ENCODE measurements at places on chromosomes 12 and 14.

GRCh38 chr12:52925717-52926595 lies 21.1 kb upstream of the KRT8 start:
- DNase-seq, result peak; percentile 81

GRCh38 chr12:72135021-72135301 lies 137.2 kb upstream of the TRHDE start:
- peak; percentile 1 for DNase-seq

DNA sequence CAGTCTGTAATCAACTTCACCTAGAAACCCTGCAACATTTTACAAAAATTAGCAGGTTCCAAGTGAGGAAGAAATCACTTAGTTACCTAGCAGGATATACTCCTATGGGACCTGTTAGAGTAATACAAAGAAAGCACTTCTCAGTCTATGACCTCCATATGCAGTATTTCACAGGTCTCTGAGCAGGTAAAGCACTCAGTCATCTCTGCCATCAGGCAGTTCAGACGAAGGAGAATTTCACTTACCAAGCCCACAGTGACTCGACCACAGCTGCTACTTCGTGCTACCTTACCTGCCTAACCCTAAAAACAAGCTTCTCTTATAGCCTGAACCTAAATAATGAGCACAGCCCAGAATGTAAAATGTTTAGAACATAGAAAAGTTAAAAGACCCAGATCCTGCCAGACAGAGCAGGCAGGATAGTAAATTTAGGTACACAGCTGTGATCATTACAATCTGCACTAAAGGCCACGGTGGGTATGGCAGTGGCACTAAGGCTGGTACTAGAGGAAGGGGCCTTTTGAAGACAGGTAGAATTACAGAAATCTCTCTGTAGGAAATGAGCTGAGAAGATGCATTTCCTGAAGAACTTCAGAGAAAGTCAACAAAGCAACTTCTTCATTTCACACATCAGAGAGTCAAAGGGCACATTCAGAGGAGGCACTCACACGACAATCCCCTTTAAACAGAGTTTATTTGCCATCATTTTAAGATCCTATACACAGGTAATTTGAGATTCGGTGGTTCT lies 35.7 kb downstream of the DCAF5 start:
- no peak for DNase-seq

DNA sequence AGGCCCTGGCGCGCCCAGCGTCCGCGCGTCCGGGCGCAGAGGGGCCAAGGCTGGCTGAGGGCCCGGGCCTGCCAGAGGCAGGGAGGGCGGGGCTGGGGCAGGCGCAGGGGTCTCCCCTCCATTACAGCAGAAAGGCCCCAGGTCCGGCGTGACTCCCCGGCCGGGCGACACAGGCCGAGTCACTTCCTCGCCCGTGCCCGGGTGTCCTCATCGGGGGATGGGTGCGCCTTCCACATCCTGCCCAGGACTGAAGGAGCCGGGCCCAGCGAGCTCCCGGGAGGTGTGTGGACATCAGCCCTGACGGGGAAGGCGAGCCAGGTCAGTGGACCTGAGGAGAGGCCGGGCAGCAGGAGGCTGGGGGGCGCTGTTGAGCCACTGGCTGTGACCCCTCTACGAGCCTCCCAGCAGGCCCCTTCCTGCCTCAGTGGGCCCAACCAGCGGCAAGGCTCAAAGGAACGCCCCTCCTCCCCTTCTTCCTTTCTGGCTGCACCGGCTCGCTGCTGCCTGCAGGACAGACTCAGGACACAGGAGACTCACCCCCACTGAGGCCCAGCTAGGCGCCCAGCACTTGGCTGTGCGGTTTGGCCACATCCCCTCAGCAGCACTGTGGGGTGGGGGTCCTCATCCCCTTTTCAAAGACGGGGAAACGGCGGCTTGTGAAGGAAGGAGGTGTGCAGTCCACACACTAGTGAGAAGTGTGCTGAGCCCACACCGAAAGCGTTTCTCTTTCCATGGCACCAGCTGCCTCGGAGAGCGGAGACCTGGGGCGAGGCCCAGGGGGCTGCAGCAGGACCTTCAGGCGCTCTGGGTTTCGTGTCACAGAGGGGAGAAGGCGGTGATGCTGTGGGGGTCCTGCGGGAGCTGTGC lies 606 bp downstream of the TNFAIP2 start:
- DNase-seq, result no peak

DNA sequence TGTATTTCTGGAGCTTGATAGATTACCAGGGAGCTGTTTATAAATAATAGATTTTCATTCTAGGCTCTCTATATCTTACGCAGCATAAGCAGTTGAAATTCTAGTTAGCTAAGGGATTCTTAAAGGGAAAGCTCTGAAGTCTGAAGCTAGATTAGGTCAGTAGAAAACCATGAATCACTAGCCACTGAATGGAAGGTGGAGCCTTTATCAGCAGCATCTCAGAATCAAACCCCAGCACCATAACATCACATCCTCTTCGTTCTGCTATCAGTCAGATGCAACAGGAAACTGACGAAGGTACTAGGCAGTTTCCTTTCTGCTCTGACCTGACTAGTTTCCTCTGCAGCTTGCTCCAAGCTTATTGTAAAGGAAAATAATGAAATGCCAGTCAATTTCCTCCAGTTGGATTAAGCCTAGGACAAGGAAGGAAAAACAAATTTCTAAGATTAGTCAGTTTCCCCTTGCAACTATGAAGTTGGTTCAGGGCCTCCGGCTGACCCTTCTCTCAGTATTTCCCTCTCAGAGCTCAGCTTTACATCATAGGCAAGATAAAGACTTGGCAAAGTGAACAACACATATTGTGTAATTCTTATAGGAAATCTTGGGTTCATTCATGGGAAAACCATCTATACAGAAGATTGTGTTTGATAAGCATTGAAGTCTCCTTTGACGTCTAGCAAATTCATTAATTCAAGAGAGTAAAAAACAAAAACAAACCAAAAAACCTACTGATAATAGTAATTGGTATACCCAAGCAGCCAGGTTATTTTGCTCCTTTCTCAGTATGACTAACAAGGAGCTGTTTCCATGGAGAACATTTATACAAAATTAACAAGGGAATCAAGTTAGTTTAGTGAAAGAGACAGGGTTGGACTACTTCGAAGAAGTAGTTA lies 43.4 kb upstream of the CFAP54 start:
- DNase-seq, result peak; percentile 98

GRCh38 chr12:106333756-106334155 lies 23.8 kb upstream of the POLR3B start:
- no peak for DNase-seq

GRCh38 chr14:70018230-70018629 lies 139.0 kb downstream of the SMOC1 start:
- DNase-seq, result no peak

- no peak for DNase-seq
Measured at GRCh38 chr12:5485454-5485853, 53.5 kb downstream of the NTF3 start.

DNA sequence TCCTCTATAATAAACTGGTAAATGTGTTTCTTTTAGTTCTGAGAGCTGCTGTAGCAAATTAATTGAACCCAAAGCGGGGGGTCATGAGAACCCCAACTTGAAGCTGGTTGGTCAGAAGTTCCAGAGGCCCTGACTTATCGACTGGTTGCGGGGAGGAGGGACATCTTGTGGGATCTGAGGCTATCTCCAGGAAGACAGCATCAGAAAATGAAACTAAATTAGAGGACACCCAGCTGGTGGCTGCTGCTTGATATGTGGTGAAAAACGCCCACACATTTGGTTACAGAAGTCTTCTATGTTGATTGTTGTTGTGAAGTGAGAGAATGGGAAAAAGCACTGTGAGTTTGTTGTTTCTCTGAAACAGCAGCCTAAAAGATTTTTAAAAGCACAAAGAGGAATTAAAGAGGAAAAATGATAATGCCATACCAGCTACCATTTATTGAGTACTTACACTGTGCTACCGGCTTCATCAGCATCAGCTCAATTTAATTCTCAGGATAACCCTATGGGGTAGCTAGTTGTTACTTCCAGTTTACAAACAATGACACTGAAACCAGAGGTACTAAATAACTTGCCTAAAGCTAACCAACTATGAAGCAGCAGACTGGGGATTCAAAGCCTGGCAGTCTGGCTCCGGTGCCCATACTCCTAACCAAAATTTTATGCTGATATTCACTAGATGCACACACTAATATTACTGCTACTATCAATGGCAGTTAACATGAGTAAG lies 24.3 kb downstream of the DDX24 start:
- DNase-seq, result no peak

DNA sequence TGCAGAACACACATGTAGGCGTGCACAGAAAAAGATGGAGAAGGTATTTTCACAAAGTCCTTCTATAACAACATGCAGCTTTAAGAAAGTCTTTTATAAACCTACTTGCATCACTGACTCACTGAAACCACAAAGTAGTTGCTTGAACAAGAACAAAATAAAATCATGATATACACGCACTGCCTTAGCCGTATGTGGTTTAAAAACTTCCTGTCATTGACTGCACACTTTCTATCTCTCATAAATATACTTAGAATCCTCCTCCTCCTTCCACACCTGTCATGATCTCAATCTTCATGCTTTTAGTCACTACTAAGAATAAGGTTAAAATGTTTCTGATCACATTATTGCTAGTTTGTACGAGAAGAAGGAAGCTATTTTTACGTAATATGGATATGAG lies 31.8 kb upstream of the RAD51AP1 start:
- DNase-seq, result peak; percentile 79

- no peak for DNase-seq
Measured at GRCh38 chr14:100771121-100771800, 44.6 kb downstream of the DLK1 start.

GRCh38 chr14:75335571-75335970 lies 56.9 kb downstream of the FOS start:
- no peak for DNase-seq

DNA sequence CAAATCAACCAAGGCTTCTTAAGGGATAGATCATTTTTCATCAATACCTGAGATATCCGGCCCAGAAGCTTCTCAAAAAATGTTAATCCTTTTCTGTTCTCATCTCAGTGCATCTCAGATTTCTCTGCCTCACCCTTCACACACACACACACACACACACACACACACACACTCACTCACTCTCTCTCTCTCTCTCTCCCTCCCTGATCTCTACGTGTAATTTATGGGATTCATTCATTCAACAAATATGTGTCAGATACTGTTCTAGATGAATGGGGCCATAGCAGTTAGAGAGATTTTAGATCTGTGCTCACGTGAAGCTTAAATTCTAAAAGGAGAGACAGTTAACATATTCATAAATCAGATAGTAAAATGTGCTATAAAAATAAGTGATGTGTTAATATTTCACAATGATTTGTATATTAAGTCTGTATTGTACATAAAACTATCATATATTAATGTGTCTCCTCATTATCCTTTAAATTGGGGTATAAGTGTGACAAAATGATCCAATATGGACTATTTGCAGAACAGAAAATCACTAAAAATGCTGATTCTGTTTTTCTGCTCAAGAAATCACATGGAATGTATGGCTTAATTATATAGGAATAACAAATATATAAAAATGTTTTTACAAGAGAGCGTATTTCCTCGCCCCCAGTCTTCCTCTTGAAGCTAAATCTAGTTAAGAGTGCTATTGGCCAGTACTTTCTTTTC lies 7.3 kb upstream of the FRMD6 start:
- DNase-seq, result peak; percentile 29

DNA sequence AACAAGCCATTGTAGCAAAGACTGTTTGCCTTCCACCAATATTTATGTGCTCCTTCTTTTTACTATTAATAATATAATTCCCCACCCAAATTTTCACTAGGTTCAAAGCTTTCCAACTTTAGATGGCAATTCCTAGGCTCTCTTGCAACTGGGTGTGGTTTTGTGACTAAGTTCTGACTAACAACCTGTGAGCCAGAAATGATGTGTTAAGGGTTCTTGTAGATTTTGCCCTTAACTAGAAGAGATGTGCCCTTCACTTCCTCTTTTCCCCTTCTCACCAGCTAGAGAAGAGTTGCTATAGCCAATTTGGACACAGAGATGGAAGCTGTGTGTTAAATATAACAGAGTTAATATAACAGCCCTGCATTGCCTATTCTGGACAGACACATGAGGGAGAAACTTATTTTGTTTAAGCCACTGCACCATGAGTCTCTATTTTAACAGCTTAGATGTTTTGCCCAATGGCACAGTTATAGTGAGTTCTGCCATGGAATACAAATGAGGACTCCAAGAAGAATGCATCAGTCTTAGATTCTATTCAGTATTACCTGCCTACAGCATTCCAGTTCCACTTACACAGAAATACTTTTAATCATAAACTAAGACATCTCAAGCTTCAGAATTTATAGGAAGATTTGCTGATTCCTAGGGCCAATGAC lies 216.2 kb downstream of the DUSP6 start:
- DNase-seq, result peak; percentile 83

GRCh38 chr12:94435511-94435927 lies 24.1 kb downstream of the CEP83 start:
- DNase-seq, result no peak

DNA sequence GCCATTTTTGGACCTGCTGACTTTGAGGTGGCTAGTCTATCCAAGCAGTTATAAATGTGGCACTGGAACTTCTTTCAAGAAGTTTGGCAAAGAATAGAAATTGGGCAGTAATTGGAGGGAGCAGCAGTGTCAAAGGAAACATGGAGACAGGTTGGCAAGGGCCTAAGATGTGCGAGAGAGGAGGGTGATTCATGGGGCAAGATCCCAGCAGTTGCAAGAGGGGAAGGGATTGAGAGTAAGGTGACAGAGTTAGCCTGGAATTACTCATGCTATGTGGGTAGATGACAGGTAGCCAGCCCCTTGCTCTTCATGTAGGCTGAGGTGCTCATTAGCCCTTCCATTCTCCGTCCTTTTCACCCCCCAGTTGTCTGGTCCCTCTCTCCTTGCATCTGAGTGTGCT lies 42.2 kb downstream of the FBXL14 start:
- DNase-seq, result peak; percentile 40

DNA sequence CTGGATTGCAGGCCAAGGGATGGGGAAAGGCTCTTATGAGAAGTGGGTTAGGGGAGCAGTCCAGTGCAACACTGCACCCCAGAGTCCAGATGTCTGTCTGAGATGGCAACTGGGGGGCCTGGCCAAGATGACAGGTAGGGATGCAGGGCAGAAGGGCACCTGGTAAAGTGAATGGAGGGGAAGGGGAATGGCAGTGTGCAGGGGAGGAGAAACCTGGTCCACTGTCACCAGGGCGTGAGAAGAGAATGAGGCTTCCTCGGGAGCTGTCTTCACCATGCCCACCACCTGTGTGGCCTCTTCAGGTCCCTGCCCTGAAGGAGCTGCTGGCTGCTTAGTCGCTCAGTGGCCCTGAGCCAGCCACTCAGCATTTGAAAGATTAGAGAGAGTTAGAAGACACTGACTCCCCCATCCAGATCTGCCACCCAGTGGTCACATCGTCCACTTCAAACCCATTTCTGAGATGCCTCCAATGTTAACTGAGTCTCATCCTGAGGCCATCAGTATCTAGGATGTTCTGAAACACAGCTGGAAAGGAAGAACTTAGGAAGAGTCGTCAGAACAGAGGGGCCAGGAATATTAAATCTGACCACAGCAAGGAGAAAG lies 57.3 kb downstream of the PLEKHG3 start:
- no peak for DNase-seq

GRCh38 chr14:96135285-96135684 lies 69.4 kb upstream of the BDKRB2 start:
- DNase-seq, result no peak

- DNase-seq, result no peak
Measured at GRCh38 chr12:68340404-68341270, 8.5 kb upstream of the MDM1 start.

Data from mammary epithelial cell (primary cell).